NCI-H82 (cell line): ENCODE measurements at places on chromosomes 5 and 9.

GRCh38 chr9:68780720-68781119 lies 75.7 kb downstream of the PIP5K1B start:
- peak; percentile 26 for DNase-seq

DNA sequence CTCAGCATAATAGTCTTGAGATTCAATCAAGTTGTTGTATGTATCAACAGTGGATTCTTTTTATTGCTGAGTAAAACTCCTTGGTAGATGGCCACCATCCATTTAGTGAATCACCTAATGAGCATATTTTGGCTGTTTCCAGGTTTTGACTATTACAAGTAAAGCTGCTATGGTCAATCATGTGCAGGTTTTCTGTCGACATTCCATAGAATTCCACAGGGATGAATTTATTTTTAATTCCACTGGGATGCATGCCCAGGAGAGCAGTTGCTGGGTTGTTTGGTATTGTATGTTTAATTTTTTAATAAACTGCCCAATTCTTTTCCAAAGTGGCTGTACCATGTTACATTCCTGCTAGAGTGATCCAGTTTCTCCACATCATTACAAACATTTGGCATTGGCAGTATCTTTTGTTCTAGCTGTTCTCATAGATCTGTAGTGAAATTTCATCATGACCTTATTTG lies 10.5 kb upstream of the S1PR3 start:
- DNase-seq = no peak

GRCh38 chr9:114611516-114612271 lies 603 bp downstream of the TMEM268 start:
- DNase-seq = peak; percentile 67

- no peak for DNase-seq
Observed at GRCh38 chr5:40452874-40453624, 226.7 kb upstream of the PTGER4 start.

DNA sequence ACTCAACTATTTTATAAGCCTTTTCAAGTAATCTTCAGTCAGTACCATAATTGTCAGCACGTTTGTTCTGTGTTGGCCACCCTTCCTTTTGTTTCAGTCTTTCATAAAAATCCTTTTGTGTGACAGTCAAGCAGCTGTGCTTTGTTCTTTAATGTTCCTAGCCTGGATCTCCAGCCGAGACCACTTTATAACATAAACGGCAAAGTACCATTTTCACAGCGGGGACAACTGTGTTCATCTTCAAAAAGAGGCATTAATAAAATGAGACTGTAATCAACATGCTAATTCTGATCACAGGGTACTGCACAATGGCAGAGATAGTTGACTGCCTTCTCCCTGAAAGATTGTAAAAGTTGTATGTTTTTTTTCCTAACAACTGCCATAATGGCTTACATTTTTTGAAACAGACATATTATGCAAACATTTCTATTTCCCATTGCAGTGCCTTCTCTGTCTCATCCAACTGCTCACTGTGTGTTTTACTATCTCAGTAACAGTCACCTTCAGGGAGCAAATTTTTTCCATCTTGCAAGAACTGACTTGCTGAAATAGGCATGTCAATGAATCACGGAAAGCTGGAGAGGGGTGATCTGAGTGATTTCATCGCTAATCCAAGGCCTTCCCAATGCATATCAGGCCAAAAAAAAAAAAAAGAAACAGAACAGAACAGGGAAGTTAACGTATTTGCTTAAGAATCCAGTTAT lies 828.5 kb upstream of the DMAC1 start:
- no peak for DNase-seq

DNA sequence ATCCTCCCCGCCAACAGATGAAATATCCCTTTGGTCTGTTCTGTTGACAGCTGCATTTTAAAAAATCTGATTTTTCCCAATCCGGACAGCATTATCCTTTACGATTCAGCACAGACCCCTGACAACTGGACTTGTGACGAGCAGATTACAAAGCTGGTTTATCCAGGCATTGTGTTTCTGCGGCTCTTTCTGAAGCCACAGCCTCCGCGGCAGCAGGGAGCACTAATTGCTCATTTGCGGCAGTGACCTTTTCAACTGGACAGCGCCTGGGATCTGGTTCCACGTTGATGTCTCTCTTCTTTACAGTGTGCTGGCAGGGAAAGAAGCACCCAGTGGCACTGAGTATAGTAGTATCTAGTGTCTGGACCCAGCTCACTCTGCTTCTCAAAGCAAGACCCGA lies 351.2 kb downstream of the ZNF608 start:
- peak; percentile 61 for DNase-seq

DNA sequence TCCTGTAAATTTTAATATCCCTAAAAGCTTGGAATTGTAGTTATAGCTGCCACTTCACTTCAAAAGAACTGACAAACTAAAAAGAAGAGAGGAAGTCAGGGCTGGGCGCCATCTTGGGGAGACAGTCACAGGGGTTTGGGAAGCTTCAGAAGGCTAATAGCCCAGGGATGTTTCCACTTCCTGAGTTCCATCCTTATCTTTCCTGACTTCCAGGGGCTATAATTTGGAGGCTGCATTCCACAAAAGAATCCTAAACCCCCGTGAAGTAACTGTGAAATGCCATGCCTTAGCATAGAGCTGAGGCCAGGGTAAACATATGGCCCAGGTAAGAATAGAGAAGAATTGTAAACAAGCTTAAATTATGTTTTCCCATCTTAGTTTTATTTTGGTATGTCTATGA lies 75.4 kb upstream of the LPAR1 start:
- DNase-seq = no peak

- DNase-seq = no peak
Observed at GRCh38 chr5:10756549-10756948, 4.5 kb downstream of the DAP start.

GRCh38 chr9:87158765-87159164 lies 211.5 kb upstream of the GAS1 start:
- no peak for DNase-seq

DNA sequence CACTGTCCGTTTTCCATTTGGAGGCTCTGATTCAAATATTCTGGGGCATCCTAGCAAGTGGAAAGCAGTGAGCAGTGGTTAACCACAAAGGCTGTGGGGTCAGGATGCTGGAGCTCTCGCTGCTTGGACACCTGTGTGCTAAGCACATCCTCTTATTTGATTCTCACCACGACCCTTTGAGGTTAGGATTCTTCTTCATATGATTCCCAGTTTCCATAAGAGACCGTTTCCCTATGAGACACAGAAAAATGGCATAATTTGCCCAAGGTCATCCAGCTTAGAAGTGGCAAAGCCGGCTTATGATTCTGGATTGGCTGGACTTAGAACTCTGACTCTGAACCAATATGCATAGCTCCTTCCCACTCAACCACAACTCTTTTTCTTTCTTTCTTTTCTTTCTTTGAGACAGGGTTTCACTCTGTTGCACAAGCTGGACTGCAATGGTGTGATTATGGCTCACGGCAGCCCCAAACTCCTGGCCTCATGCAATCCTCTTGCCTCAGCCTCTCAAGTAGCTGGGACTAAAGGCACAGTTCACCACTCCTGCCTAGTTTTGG lies 207.7 kb downstream of the TTLL11 start:
- DNase-seq = no peak

DNA sequence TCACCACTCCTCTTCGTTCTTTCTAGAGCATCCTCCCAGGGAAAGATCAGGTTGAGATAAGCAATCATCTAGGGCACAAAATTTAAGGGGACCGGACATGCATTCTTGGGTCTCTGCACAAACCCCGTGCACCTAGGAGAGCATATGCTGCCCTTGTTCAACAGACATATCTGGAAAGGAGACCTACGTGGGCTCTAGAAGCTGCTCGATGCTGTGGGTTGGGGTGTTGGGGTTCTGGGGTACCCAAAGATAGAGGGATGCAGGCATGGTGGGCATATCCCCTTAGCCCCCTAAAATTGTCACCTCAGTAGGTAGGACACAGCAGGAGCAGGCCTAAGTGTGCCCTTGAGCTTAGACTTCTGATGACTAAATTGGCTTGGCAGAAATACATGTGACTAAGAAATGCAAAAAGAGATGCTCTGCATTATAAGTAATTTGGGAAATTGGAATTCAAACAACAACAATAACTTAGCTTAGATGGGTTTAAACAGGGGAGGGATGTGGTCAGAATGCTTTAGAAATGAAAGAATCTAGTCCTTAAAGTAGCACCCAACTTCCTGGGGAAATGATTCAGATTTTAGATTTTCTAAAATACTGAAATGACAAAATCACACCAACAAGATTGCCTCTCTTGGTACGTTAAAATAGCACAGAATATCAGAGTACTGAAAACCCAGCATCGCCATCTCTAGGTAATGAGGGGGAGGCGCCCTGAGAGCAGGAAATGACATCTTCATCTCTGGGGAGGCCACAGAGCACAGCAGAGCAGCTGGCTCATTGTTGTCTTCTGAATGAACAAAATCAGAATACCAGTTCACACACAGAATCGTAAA lies 172.3 kb downstream of the GNA14 start:
- DNase-seq = no peak

- peak; percentile 11 for DNase-seq
Observed at GRCh38 chr9:84238652-84239051, 101.9 kb downstream of the SLC28A3 start.

- no peak for DNase-seq
Observed at GRCh38 chr5:10091701-10092100, 158.0 kb downstream of the ATPSCKMT start.

DNA sequence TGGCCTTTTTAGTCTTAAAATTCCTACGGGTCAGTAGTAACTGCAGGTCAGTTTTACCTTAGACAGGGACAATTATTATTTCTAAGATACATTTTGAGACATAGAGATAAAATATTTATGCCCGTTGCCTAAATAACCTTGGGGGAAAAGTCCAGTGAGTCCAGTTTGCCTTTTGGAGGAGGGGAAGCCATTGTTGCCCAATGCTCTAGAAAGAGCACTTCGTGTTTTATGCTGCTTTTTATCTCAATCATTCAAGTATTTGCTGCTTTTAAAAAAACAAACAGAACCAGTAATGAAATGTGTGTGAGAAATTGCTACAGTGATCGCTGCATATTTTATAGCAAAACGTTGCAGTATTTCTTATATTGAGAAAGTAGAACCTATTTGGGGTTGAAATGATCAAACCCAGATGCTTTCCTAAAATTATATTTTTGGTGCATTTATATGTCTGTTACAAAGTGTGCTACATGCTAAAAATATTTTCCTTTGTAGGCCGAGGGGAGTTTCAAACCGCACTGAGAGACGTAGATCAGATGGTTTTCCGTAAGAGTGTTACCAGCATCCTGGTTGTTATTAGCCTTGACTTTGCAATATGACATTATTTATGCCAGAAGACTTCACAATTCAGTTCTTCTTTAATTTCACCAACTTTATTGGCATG lies 266.8 kb downstream of the AOPEP start:
- DNase-seq = no peak

- no peak for DNase-seq
Observed at GRCh38 chr5:134136221-134136631, 21.7 kb downstream of the TCF7 start.
